CD4-positive, alpha-beta memory T cell (primary cell): ENCODE measurements at places on chromosomes 1 and 21. TPM values are rescaled to one million over a fixed set of nuclear protein-coding genes. Genes with fewer than 3 reads are reported as not detected.
A peak's percentile ranks its signal among the peaks of the same experiment; 100 is the strongest.

- DNase-seq: no peak
Observed at GRCh38 chr1:156281693-156282478, 739 bp downstream of the SMG5 start.

- DNase-seq: peak; percentile 31
Observed at GRCh38 chr1:147046189-147046862, 108.2 kb downstream of the NBPF12 start.

DNTTIP2 gene
- total RNA-seq: 75.4 TPM

LMO4 gene
- 25.0 TPM for total RNA-seq

MRPL20 gene
- total RNA-seq: 119 TPM

DNA sequence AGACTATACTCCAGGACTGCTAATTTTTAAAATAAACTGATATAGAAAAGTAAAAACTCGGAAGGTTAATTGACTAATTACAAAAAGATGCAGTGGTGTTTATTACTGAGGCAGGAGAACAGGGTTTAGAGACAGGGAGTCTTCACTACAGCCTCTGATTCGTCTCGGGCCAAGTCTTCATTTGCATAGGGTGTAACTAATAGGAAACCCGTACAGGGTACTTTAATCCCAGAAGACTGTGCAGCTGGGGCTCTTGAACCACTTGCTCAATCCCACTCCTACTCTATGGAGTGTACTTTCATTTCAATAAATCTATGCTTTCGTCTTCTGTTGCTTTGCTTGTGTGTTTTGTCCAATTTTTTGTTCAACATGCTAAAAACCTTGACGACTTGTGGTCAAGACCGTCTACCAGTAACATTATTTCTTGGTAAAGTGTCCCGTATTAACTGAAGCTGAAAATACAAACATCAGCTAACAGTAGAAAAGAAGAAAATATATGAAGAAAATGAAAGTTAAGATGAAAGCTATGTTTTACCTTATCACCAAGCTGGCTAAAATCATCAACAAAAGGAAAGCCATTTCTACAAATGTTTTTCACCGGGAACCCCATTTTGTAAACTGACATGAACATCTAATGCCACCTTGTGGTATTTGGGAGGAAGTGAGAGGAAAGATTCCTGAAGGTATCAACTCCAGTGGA, 8.0 kb downstream of the SDHB start:
- DNase-seq: peak; percentile 33

LCE1E gene
- total RNA-seq: not detected

GRCh38 chr21:38409907-38410306, 88.4 kb downstream of the ERG start:
- no peak for DNase-seq

DNA sequence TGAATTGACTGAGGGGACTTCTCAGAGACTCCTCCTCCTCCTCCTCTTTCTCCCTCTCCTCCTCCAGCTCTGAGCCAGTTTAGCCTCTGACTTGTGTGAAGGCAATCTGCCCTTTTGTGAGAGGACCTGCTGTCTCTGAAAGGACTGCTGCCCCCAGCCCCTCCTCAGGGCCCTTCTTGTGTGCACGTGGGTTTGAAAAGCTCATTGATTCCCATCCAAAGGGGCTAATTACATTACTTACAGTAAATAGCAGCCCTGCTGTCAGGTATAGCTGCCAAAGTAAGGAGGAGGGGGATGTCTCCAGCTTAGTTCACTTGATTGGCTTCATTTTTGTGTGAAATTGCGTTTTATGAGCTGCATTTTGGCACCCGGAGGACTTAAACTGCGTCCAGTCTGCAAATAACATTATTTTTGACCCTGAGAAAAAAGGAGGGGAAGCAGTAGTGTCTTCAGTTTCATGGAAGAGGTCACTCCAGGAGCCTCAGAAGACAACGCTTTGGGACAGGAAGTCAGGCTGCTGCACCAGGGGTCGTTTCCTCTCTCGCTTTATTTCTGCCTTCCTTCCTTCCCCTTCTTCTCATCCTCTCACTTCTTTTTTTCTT, 1.8 kb upstream of the LHX9 start:
- DNase-seq: no peak

- no peak for DNase-seq
Observed at GRCh38 chr21:44582055-44582454, 1.7 kb upstream of the KRTAP10-5 start.

DNA sequence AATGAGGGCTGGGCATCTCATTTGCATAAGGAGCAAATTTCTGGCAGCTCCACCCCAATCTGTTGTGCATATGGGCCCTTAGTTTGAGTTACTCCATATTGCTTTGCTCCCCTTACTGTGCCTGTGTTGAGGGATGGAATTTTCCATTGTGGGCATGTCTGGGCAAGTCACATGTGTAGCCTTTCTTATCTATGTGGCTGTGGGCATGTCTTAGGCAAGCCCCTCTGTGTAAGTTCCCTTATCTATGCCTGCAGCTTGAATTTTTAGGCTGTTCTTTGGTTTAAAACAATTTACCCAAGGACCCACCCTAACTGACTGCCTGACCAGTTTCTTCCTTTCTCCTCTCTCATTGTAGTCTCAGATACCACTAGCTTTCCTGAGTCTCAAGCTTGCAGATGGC, 405.7 kb upstream of the NCAM2 start:
- no peak for DNase-seq

SLC45A3 gene
- 0.19 TPM for total RNA-seq

AADACL3 gene
- total RNA-seq: not detected

DNA sequence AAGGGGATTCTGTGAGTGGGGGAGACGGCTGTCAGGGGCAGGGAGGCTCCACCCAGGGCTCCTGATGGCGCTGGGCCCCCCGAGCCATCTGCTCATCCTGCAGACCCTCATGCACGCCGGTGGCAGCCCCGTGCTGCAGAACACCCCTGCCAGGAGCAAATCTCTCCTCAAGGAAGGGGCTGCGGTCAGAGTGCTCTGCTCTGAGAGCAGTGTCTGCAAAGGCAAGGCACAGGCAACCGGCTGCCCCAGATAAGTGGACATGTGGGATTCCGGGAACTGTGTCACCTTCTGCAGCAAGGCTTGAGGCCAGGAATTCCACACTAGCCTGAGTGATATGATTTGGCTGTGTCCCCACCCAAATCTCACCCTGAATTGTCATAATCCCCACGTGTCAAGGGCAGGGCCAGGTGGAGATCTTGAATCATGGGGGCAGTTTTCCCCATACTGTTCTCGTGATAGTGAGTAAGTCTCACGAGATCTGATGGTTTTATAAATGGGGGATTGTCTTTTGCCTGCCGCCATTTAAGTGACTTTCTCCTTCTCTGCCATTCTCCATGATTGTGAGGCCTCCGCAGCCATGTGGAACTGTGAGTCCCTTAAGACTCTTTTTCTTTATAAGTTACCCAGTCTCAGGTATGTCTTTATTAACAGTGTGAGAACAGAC, 101.0 kb downstream of the PDE9A start:
- no peak for DNase-seq

GRCh38 chr1:90308421-90308820, 313.5 kb downstream of the ZNF326 start:
- no peak for DNase-seq

HCRTR1 gene
- not detected for total RNA-seq

GRCh38 chr21:42401154-42401553, 2.5 kb upstream of the UBASH3A start:
- no peak for DNase-seq

DNA sequence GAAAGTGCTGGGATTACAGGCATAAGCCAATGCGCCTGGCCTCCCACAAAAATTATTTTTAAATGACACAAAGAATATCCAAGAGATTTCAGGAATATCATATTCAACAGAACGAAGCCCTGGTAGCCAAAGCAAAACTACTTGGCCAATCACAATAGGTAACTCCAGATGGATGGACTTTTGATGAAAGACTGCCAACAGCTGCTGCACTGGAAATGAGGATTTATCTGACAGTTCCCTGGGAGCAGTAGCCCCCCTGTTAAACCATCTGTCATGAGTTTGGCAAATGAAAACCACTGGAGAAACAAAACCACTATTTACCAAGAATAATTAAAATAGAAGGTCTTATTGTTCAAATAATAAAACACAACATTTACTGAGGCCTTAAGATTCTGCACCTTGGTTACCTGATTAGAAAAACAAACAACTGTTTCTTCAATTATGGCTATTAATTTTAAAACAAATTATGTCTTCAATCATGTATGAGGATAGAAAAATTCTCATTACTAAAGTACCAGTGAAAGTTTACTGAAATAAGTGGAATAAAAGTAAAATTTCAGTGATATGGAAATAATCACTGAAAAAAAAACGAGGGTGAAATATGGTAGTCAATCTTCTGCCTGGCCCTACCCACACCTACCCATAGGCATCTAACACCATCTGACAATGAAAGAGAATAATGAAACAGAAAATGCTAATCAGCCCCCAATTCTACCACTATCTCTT, 34.3 kb upstream of the PSMG1 start:
- DNase-seq: no peak

DNA sequence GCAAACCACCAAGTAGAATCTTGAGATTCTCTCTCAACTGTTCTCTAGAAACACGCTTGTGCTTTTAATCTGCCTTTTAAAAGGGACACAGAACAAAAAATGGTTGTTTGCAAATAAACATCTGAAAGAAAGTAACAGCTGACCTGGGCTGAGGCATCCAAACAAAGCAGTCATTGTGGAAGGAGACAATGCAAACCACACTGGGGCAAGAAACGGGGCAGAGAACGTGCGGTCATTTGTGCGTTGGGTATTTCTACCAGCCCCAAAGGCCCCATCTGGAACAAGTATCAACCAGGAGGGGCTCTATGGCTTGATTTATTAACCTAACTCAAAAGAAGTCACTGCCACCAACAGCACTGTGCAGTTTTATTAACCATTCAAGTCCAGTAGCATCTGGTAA, 6.0 kb downstream of the STMN1 start:
- no peak for DNase-seq
